ENCODE measurements at places on chromosomes 5 and 9.

- DNase-seq = no peak
These were observed 1188.1 kb downstream of the DTWD2 start for GRCh38 chr5:117800261-117800660.

GRCh38 chr5:160023908-160024630, 15.1 kb downstream of the TTC1 start:
- DNase-seq = no peak

GRCh38 chr9:126293522-126293889, 33.1 kb upstream of the MVB12B start:
- DNase-seq = no peak

- no peak for DNase-seq
These were observed 21.0 kb downstream of the IL7R start for GRCh38 chr5:35877655-35878054.

- peak; percentile 69 for DNase-seq
These were observed 1.0 kb downstream of the SET start for GRCh38 chr9:128689820-128690683.

GRCh38 chr5:78060421-78060820, 234.1 kb downstream of the AP3B1 start:
- no peak for DNase-seq

- DNase-seq = no peak
These were observed 12.4 kb upstream of the CRB2 start for GRCh38 chr9:123343443-123344191.

DNA sequence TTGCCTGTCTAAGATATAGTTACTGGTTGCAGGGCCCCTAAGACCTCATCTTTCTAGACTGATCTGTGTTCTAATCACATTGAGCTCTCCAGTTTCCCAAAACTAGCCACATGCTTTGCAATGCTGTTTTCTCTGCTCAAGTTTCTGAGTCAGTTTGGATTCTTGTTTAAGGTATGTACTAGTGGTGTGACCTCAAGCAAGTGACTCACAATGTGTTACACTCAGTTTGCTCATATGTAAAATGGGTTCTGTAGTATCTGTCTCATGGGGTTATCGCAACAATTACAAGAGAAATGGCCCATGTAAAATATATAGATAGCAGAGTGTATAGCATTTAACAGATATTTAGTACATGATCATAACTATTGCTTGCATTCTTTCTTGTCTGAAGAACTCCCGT, 153.1 kb upstream of the ELL2 start:
- DNase-seq = no peak

DNA sequence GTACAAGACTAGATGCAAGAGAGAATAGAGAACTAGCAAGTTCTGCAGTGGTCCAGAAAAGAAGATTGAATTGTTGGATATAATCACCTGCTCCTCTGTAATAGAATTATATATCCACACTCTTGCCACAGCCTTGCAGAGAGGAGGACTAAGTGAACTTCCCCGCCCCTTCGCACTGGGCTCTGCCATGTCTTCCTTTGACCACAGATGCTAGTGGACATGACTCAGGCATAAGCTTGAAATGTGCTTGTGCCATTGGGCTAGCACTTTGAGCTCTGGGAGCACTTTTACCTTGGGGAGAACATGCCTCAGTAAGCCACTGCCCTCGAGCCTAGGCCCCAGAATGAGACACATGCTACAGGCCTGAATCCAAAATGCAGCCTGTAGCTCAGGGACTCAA, 113.5 kb upstream of the RASA1 start:
- no peak for DNase-seq

GRCh38 chr9:101849102-101849707, 110.8 kb upstream of the GRIN3A start:
- DNase-seq = no peak

DNA sequence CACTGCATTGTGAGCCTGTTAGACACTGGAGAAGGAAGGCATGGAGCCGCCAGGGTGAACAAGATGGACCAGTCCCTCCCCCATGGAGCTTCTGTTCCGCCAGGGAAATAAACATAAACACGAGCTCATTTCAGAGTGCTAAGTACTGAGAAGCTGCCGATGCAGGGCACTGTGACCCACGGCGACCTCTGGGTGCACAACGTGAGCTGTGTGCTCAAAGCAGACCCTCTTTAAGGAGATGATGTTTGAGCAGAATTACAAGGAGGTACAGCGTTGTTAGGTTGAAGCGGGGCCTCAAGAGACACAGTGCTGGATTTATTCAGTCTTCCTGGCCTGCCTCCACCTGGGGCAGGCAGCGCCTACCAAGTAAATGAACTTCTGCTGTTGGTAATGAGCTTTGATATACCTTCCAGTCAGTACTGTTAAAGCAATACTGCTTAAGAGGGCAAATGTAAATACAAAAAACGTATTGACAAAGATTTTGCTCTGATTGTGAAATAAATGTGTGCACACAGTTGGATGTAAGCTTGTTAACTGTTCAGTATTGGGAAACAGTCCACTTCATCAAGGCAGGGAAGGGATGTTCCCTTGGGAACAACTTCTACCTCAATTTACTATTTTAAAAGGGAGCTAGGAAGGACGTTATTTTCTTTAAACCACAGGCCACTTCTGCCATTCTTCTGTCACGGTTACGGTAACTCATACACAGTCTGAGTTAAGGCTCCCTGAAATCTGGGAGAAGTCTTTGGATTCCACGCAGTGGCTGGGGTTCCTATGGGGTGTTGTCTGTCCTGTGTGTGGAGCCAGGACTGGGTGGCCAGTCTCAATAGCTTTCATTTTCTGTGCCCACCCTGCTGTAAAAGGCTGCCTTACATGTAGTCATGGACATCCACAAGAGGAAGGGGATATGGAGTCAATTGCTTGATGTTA, 48.9 kb upstream of the DMRT1 start:
- DNase-seq = no peak

DNA sequence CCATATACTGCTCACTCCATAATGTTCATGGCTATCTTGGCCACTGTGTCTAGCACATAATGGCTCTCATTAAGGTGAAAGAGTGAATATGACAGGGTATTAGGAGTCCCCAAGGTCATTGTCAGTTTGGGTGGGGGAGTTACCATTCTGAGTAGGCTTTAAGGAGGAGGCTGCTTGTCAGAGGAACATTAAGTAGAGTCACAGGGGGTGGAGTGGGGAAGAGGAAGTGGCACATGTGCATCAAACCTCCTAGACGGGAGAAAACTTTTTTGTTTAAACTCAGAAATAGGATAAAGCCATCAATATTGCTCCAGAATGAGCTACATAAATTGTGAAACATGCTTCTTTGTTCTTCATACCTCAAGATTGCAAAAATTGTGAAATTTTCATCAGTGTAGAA, 45.5 kb downstream of the DAB2IP start:
- no peak for DNase-seq

GRCh38 chr9:135009794-135010585, 77.5 kb upstream of the OLFM1 start:
- DNase-seq = no peak

GRCh38 chr5:83294246-83294645, 177.3 kb upstream of the VCAN start:
- DNase-seq = no peak

GRCh38 chr5:133478199-133478985, 133.9 kb downstream of the FSTL4 start:
- no peak for DNase-seq

- peak; percentile 42 for DNase-seq
These were observed 7.6 kb downstream of the S1PR3 start for GRCh38 chr9:88998911-88999310.

Data from globus pallidus (tissue), 1 donor.